SK-N-SH (cell line): ENCODE measurements at places on chromosomes 2 and 18.

DNA sequence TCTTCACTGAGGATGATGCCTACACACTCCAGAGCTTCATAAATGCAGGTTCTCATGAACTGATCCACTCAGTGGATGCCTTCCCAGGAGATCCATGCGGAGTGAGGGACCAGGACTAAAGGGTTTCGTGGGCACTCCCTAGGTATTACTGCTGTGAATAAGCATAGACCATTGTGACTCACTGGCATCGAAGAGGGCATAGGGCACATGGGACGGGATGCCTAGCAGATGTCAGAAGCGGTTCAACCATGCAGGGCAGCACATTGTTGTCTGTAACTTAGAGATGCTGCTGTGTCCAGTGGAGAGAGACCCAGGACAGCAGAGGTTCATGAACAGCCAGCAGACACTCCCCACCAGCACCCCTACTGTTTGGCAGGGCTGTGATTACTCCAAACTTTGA lies 17.2 kb downstream of the GKN2 start:
- DNase-seq, result no peak

GRCh38 chr2:41910126-41910525 lies 137.7 kb upstream of the PKDCC start:
- DNase-seq, result no peak

DNA sequence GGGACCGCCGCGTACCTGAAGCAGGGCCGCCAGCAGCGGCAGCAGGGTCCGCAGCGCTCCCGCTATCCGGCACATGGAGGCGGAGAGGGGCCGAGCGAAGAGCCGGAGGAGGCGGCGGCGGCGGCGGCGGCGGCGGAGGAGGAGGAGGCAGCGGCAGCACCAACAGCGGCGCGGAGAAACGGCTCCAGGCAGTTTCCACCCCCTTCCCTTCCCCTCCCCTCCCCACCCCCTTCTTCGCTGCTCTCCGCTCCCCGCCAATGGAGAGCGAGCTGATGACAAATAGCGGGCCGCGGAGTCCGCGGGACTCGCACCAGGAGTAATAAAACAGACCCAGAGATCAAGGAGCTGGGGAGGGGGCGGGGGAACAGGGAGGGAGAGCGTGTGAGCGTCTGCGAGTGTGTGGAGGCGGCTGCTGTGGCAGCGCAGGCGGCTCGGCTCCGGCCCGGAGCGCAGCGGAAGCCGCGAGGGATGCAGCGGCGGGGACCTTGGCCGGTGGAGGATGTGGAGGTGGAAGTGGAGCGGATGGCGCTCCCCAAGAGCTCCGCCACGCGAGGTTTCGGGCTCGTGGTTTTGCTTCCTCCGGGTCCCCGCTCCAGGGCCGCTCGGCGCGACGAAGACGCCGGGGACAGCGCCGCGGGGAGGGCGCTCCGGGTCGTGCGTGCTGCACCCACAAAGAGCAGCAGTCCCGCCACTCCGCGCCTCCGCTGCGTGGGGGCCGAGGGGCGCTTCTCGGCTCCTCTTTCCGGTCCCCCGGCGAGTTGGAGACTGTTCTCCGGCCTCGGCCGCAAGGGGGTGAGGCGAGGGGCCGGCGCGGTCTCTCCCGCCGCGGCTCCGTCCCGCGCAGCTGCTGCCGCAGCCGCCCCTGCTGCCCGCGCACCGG lies at the start of gene CDH2:
Gene CDH2 (minus strand): TSS at position 183 of the 880 bp plus-strand sequence. CDS start 108 bp downstream, at position 75.
- peak; percentile 92 for DNase-seq

DNA sequence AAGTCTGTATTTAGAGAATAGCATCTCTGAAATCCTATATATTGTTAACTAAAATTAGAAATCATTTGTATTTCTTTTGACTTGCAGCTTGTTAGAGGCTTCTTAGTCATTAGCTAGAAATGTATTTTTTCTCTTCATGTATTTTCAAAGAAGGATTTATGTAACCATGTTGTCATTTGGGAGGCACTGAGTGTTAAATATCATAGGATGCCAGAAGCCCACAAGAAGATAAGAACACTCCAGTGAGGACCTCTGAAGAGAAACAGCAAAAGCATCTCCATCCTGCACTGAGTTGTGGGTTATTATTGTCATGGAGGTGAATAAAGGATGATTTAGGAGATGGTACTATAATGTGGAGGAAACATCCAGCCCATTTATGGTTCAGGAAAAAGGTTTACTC lies 93.5 kb downstream of the UBE2E3 start:
- no peak for DNase-seq

- DNase-seq, result no peak
These were observed 77.5 kb downstream of the POLR1A start for GRCh38 chr2:86027922-86028765.

GRCh38 chr2:134441153-134441863 lies 187.4 kb downstream of the MGAT5 start:
- no peak for DNase-seq

- no peak for DNase-seq
These were observed 185.0 kb upstream of the PID1 start for GRCh38 chr2:229456091-229456490.

- DNase-seq, result no peak
These were observed 83.9 kb downstream of the STPG4 start for GRCh38 chr2:47070920-47071824.

GRCh38 chr2:179106676-179107428 lies 56.9 kb upstream of the CCDC141 start:
- peak; percentile 3 for DNase-seq

DNA sequence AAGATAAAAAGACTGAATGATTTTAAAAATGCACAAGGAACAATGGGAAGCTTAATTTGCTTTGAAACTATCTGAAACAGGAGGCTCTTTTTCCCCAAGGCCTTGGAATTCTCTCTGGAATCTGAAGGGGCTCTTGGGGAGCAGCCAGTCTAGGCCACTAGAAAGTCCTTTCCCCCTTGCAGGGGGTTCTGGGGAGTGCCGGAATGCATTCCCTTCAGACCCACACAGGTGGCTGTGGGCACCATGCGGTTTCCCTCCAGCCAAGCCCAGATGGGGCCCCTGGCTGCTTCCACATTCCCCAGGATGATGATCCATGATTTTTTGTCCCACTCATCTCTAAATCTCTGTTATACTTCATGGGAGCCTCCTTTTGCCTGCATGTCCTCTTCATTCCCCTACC lies 10.7 kb downstream of the GPR45 start:
- no peak for DNase-seq

DNA sequence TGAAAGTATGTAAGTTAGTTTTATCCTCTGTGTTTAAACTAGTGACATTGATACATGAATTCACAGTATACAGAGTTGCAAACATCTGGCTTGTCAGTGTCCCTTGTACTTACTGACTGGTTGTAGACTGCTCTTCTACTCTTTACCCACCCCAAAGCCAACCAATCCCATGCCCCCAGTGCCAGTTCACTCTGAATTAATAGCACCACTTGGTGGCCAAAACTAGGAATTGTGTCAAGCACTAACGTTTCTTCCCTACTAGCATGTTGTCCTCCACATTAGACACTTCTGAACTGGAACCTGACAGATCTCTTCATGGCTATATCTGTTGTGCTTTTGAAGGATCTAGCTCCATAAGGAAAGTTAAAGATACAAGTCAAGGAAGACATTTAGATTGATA lies 27.2 kb upstream of the OTX1 start:
- DNase-seq, result peak; percentile 41

GRCh38 chr2:202426751-202427150 lies 50.6 kb downstream of the BMPR2 start:
- no peak for DNase-seq

GRCh38 chr2:165634282-165634681 lies 159.8 kb downstream of the GALNT3 start:
- DNase-seq, result no peak

DNA sequence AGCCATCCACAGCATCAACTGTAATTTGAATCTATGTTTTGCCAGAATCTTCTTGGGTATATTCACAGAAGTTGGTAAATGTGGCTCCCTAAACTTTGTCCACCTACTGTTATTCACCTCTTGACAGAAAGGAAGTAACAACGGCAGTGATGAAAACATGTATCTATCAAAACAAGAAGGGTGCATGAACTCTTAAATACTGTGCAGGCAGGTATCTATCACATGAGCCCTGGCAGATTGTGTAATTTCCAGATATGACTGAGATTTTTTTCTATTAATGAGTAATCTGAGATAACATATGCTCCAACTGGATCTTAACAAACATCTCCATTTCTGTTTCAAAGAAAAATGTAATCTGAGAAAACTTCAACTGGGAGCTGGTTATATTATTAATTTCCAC lies 36.6 kb downstream of the SFT2D3 start:
- DNase-seq, result no peak

DNA sequence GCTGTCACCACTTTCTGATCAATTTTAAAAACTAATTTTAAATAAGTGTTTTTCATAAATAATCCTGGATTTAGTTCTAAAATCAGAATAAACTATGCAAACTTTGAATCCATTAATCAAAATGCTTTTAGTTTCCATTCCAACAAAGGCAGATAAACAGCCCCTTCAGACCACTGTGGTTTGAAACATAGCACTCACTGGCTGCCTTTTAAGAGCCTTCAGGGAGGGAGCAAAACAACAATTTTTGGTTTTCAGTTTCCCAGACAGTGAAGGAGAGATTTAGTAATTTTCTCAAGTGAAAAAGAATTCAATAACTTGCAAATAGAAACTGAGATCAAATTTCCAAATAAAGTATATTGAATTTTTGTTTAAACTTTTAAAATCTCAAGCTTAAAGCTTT lies 46.1 kb downstream of the CDK15 start:
- DNase-seq, result no peak

DNA sequence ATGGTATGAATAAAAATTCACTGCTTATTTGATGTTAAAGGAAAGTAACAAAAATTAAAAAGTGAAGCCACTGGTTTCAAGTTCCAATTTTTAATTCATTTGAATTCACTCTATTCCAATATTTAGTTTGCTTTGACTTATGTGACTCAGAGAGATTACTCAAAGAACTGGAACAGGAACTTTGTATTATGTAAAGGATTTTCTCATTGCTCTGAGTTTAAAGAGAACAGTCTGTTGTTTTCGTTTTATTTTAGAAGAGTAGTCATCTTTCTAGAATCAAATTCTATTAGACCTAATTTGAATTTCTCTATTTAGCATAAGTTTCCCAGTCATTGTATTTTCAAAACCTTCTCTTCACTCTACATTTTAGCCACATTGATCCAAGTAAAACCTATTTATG lies 300.1 kb upstream of the SLC8A1 start:
- no peak for DNase-seq

DNA sequence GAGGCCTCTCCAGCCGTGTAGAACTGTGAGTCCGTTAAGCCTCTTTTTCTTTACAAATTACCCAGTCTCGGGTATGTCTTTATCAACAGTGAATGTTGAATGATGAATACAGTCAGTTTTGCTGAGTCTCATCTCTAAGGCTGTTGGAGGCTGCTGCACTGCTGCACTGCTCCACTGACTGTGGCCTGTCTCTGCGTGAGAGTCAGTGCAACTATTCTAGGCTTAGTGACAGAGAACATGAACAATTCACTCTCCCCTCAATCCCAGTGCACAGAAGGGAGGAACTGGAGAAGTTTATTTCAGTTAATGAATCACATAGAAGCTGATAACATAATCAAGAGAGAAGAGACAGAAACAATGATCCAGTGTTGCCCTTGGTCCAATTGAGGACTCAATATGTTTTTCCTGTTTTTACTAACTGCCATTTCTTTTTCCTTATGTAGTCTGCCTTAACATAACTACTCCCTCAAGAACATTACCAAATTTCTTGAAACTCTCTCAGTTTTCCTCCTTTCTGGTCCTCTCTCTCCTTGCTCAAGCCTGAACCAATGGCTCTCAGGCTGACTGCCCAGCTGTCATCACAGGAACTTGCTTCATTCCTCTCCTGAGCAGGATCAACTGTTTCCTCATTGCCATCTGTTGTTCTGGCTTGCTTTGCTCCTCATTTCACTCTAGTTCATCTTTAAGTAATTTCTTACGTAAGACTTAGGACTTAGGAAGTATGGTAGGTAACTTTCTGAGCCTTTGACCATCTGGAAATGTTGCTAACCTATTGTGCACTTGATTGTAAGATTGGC lies 483.2 kb downstream of the METTL4 start:
- no peak for DNase-seq

DNA sequence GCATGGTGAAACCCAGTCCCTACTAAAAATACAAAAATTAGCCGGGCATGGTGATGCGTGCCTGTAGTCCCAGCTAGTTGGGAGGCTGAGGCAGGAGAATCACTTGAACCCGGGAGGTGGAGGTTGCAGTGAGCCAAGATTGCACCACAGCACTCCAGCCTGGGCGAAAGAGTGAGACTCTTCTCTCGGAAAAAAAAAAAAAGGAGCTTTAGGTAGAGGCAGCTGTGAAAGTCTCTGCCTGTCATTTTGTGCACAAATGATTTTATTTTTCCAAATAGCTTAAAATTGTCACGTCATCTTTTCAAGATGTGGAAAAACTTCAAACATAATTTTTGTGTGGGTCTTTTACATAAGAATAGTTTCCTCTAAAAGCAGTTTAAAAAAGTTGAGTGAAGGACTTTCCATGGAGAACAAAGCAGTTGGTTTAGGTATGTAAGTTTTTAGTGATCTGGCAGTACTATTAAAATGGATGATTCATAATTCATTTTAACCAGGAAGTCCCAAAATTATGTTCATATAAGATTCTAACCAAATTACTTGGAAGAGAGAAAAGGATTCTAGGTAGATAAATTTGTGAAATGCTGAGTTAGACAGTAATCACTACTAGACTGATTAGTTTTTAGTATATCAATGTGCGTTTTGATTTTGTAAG lies 11.5 kb downstream of the CCNYL1 start:
- no peak for DNase-seq

- DNase-seq, result no peak
These were observed 24.4 kb downstream of the NFE2L2 start for GRCh38 chr2:177239932-177240630.
